ENCODE measurements at places on chromosomes 4 and X. TPM values are rescaled to one million over a fixed set of nuclear protein-coding genes. Genes with fewer than 3 reads are reported as not detected.

The BEX4 gene
- total RNA-seq: 19.8 TPM

The SOX3 gene
- not detected for total RNA-seq

The NAAA gene
- total RNA-seq: 51.4 TPM

The TLR1 gene
- total RNA-seq: 50.8 TPM

The MGAT4D gene
- total RNA-seq: not detected

The CYSLTR1 gene
- total RNA-seq: 43.4 TPM

The TLL1 gene
- not detected for total RNA-seq

The XAGE2 gene
- not detected for total RNA-seq

The CXorf65 gene
- total RNA-seq: 30.2 TPM

The PAGE4 gene
- not detected for total RNA-seq

The GAGE13 gene
- total RNA-seq: not detected

- no peak for DNase-seq
These were observed 623.8 kb upstream of the DIPK2B start for GRCh38 chrX:45824471-45824870.

GRCh38 chr4:48594180-48594579 lies 104.1 kb downstream of the ZAR1 start:
- no peak for DNase-seq

DNA sequence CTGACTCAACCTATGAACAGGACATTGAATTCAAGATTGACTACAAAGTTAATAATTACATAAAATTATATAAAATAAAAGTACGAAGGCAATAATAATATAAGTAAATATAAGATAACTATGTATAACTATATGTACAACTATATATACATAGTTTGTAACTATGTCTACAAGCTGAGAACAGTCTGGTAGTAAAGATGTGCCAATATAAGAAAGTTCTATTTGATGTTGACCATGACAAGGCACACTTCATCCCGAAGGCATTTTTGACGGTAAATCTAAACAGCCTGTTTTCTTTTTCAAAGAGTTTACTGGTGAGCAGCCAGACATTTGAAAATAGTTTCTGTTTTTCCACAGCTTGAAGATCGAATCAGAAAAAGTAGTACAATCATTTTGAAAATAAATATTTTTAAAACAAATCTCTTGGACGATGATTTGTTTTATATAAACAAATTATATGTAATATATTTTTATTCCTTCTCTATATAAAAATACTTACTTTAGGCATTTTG lies 112.9 kb downstream of the CEP44 start:
- no peak for DNase-seq

DNA sequence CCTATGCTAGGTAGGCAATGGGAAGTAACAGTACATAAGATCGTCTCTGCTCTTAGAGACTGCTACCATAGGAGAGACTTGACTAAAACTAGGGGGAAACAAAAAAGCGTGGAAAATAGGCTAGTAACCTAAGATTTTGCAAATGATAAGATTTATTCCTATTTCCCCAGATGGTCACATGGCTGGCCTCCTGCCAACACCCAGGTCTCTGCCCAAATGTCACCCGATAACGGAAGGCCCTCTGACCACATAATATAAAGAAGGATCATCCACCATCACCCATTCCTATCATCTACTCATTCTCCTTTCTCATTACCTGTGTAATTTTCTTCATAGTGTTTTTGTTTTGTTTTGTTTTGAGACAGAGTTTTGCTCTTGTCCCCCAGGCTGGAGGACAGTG lies 4.7 kb downstream of the LAMP2 start:
- DNase-seq: no peak

- DNase-seq: no peak
These were observed 20.4 kb downstream of the EREG start for GRCh38 chr4:74385386-74385785.

- no peak for DNase-seq
These were observed 7.7 kb downstream of the AMMECR1 start for GRCh38 chrX:110310000-110310790.

DNA sequence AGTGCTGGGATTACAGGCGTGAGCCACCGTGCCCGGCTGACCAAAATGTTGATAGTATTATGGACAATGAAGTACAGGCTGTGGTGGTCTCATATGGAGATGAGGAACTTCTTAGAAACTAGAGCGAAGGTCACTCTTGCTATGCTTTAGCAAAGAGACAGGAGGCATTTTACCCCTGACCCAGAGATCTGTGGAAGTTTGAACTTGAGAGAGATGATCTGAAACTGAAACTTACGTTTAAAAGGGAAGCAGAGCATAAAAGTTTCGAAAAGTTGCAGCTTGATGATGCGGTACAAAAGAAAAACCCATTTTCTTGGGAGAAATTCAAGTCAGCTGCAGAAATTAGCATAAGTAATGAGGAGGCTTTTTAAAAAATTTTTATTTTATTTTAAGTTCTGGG lies 8.5 kb upstream of the CTAG2 start:
- peak; percentile 48 for DNase-seq

- no peak for DNase-seq
These were observed 274.3 kb downstream of the FRMPD4 start for GRCh38 chrX:12412561-12412960.

DNA sequence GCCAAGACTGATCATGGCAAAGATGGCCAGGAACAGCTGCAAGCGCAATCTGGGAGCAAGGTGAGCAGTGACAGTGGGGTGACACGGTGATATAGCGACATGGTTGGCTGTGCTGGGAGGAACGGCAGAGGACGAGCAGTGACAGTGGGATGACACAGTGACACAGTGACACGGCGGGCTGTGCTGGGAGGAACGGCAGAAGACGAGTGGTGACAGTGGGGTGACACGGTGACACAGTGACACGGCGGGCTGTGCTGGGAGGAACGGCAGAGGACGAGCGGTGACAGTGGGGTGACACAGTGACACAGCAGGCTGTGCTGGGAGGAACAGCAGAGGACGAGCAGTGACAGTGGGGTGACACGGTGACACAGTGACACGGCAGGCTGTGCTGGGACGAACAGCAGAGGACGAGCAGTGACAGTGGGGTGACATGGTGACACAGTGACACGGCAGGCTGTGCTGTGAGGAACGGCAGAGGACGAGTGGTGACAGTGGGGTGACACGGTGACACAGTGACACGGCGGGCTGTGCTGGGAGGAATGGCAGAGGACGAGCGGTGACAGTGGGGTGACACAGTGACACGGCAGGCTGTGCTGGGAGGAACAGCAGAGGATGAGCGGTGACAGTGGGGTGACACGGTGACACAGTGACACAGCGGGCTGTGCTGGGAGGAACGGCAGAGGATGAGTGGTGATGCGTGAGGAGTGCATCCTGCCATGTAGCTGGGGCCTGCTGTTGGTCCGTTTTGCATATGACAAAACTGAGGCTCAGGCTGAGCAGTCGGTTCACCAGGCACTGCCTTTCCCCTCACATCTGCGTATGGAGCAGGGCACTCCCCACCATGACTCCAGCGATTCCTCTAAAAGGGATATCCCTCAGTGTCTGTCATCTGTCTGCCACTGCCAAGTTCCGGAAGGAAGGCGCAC lies 36.0 kb upstream of the MXD4 start:
- peak; percentile 41 for DNase-seq

GRCh38 chr4:85842540-85842939 lies 367.6 kb downstream of the ARHGAP24 start:
- peak; percentile 57 for DNase-seq

GRCh38 chrX:29671421-29671820 lies 543.9 kb upstream of the MAGEB2 start:
- DNase-seq: no peak

DNA sequence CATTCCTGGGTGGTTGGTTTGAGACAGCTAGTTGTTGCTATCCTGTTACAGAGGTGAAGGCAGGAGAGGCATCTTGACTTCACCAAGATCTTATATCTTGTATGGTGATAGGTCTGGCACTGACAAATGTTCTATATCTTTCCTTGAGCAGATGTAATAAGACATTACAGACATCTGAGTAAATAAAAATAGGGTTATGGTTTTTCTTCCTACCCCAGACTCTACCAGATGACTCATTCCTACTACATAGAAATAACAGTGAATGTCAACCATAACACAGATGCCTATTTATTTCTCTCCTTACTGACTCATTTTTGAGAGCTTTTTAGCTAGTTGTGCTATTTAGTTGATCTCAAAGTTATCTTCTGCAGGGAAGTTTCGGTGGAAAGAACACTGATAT lies 21.9 kb downstream of the HNRNPH2 start:
- no peak for DNase-seq

GRCh38 chrX:50799531-50799961 lies 14.4 kb downstream of the SHROOM4 start:
- no peak for DNase-seq

- no peak for DNase-seq
These were observed 25.6 kb downstream of the PNMA6E start for GRCh38 chrX:153375571-153375970.

DNA sequence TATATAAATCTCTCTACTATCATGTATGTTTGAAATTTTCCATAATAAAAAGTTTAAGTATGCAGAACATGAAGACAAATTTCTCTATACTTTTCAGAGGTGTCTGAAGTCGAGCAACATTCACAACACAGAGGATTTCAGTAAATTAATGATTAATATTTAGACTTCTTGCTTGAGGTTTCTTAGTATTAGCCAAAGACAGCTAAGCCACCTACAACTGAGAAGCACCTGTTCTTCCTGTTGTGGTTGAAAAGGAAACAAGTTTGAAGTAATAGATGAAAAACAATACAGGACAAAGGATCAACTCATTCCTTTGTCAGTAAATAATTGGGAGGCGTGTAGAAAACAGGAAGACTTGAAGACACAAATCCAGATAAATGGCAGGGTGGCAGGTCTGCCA lies 21.1 kb downstream of the SCML1 start:
- DNase-seq: no peak

- DNase-seq: no peak
These were observed 27.7 kb downstream of the PDGFRA start for GRCh38 chr4:54256491-54257486.

DNA sequence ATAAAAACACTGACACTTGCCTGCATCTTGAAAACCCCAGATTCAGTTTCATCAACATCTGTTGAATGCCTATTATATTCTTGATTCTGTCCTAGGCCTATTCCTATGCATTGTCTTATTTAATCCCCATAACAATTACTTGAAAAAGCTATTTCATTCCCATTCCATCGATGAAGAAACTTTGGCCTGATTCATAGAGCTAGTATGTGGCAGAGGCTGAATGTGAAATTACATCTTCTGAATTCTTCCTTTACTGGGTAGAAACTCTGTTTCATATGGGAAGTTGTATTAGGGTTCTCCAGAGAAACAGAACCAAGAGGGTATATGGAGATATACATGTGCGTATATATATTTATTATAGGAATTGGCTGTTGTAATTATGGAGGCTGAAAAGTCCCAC lies 35.0 kb upstream of the SLC4A4 start:
- no peak for DNase-seq

- DNase-seq: no peak
These were observed 52.7 kb downstream of the NPY1R start for GRCh38 chr4:163279713-163280112.

- no peak for DNase-seq
These were observed 13.2 kb downstream of the RTL8B start for GRCh38 chrX:135009057-135009610.

GRCh38 chr4:173039617-173040577 lies 128.7 kb upstream of the GALNT7 start:
- no peak for DNase-seq

DNA sequence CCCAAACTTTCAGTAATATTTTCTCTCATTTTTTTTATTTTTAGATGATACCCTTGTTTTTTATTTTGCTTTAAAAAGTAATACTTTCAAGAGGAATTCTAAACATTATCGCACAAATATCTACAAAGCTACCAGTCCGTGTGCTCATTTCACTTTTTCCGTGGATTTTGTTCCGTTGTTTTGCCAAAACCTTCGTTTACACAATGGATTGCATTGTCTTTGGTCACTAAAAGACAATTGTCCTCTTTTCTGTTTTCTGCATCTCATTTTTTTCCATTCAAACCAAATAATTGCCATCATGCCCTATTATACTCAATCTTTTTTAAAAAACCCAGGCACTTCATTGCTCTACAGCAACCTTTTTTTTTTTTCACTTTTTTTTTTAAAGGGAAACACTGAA lies 214.9 kb downstream of the CXXC4 start:
- no peak for DNase-seq

DNA sequence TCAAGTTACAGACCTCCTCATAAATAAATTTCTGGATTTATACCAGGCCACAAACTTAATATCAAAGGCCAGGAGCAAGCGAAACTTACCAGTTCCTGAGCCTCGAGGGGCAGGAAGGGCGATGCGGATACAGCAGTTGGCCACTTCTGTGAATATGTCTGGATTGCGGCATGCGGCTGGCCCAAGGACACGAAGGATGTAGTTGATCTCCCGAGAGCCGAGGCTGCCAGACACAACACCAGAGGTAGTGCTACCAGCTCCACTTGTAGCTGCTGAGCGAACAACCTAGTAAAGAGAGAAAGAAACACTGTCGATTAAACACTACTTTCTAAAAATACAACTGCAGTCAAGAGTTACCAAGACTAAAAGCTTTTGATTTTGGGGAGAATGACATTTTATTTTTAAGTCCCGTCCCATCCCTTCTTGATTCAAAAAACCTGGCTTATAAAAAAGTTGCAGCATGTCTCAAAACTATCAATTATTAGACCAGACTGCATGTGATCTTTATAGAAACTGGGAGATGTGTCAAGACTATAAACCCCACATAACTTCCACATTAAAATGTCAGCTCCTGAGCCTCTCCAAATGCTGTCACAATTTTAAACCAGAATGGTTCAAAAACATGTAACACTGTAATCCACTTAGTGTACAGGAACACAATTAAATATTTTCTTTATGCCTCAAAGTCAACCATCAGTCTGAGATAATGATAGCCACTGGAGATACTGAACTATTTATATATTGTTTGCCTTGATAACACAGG lies 105.6 kb downstream of the HUWE1 start:
- DNase-seq: no peak

Data from B cell (primary cell).